ENCODE measurements at places on chromosomes 6 and 20.

- no peak for DNase-seq
Observed at GRCh38 chr6:80223743-80224212, 117.3 kb downstream of the BCKDHB start.

- DNase-seq, result no peak
Observed at GRCh38 chr20:38275815-38276550, 15.4 kb upstream of the KIAA1755 start.

- no peak for DNase-seq
Observed at GRCh38 chr6:144252259-144252658, 32.9 kb upstream of the UTRN start.

- no peak for DNase-seq
Observed at GRCh38 chr6:135782546-135782945, 69.0 kb upstream of the PDE7B start.

DNA sequence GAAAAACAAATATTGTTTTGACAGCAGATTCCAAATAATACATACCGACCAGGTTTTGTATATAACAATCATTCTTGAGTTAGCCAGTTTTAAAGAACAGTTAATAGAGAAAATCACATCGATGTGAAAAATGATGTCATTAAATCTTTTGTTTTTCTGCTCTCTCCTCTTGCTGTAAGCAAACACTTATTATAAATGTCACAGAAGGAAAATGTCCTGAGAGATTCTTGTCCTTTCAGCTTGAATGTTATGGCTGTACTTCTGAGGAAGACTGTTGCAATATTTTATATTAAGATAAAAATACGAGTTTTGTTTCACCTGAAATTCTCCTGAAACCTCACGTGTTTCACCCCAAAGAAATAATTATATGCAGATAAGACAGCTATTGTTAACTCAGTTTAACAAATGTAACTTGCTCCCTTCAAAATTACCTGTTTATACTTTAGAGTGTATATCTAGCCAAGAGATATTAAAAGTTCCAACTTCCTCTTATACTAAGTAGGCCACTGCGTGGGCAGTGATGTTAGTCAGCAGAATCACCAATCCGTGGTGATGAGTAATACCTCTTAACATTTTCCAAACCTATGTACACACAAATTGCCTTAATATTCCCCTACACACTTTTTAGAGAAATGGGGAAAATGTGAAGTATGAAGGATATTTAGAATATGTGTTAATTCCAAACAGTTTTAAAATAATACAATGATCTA lies 1111.4 kb upstream of the CITED2 start:
- no peak for DNase-seq

DNA sequence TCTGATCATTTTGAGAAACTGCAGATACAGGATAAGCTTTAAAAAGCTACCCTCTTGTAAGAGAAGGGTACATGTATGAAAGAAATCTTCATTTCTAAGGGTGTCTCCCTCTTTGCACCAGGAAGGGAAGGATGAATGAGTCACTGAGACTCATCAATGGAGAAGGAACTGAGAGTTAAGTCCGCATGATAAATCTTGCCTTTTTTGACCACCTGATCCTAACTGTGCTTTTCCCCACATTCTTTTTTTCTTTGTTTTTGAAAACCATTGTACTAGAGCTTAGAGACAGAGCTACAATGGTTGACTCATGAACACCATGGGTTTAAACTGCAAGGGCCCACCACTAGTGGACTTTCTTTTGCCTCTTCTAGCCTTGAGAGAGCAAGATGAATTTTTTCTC lies 353.0 kb upstream of the RGS17 start:
- no peak for DNase-seq

DNA sequence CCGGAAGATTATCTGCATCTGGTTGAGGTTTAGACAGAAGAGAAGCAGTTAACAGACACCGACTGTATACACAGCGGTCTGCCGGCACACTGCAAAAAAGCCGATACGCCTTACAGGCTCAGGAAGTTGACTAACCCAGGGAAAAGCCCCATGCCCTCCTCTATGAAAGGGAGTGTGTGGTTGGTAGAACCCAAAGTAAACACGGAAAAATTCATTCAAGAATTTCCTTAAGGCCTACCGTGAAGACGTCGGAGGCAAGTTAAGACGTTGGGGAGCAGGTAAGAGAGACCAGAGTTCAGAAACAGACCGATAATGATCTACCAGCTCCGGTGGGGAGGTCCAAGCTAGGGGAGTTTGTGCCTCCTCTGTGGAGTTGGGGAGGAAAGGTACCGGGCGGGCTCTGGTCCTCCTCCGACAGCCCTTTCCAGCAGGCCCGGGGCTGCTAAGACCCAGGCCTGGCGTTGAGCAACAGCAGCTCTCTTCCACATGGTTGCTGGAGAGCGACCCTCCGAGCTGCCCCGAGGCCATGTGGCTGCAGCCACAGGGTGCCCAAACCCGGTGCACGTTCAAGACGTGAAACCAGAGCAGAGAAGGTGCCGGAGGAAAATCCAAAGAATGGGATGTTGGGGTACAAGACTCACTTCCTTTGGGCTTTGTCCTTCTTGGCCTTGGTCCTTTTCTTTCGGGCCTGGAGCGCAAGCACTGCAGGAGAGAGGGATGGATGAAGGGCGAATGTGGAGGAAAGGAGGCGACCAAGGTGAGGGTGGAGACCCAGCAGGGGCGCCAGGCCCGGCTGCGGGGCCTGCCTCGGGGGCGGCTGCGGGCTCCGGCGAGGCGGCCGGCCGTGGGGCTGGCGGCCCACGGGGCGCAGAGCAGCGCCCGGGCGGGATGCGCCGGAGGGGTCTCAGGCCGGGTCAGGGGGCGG lies 809 bp downstream of the SRPK1 start:
- no peak for DNase-seq

DNA sequence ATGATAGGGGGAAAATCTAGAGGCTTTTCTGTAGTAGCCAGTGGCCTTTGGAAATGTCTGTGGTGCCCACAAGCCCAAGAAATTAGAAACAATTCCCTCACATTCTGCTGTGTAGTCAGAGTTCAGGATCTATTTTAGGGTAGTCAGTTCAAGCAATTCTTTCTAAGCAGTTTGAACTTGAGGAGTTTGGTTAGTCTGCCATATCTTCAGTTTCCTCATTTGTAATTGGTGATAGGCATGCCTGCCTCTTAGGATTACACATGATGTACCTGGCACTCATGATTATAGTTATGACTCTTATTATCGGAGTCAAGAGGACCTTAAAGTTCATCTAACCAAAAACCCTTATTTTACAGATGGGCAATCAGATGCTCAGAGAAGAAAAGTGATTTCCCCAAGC lies 21.2 kb upstream of the MEP1A start:
- no peak for DNase-seq

GRCh38 chr20:50303573-50304500 lies 113.2 kb downstream of the CEBPB start:
- no peak for DNase-seq

DNA sequence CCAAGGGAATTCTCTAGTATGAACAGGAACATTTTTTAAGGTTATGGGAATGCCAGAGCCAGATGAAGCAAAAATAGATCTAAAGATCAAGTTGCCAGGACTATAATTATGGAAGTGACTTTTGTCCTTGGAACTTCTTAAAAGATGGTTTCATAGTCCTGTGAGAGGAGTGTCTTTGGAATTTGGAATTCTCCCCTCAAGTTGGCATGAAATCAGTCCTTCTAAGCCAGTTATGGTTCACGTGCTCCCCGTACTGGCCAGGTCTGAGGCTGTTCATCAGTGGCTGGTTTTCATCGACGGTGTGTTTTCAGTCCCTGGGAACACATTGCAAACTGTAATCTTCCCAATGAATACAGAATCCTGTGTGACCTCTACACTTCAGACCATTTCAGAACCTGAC lies 63.1 kb downstream of the VGLL2 start:
- no peak for DNase-seq

- no peak for DNase-seq
Observed at GRCh38 chr20:25160467-25160866, 35.0 kb upstream of the ENTPD6 start.

GRCh38 chr6:17768388-17768787 lies 61.7 kb upstream of the NUP153 start:
- DNase-seq, result no peak

GRCh38 chr20:57403216-57403615 lies 12.0 kb downstream of the RBM38 start:
- no peak for DNase-seq

DNA sequence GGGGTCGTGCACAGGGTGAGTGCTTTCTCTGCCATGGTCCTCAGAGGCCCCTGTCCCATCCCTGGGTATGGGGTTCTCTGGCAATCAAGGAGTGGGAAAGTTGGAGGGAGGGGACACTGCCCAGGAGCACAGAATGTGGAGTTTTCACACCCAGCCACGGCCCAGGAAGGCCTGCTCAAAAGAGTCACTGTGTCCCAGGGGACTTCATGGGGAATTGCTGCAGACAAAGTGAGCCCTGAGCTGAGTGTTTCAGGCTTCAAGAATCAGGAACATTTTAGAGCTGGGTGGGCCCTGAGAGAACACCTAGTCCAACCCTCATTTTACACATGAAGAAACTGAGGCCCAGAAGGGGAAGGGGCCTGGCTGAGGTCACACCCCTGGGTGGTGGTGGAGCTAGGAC lies 5.7 kb downstream of the MAPK13 start:
- no peak for DNase-seq

DNA sequence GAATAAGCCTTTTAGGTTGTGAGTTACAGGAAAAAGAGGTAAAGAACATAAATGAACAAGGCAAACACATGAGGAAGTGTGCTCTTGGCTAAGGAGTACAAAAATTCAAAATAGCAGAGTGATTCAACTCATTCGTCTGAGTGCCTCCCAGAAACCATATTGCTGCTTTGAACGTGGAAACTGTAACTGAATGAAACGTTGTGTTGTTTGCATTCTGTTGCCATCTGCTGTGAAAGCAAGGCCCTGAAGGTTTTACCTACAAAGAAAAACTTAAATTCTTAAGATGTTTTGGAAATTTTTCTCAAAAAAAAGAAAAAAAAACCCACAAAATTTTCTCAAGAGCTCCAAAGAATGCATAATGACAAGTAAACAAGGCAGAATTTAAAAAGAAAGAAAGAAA lies 375.4 kb upstream of the HS3ST5 start:
- no peak for DNase-seq

DNA sequence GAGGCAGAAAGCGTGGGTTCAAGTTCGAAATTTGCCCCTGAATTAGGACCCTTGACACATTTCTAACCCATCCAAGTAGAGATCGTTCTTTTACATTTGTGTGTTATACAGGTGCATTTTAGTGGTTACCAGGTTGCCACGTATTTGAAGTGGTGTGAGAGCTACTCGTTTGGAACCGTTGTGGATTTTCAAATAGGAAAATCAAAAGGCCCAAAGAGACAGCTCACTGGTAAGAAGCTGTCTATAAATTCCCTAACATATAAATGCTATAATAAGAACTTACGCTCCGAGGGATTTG lies 1.6 kb upstream of the REV3L start:
- no peak for DNase-seq

GRCh38 chr6:143647732-143648131 lies 30.0 kb upstream of the PHACTR2 start:
- DNase-seq, result no peak

GRCh38 chr6:52576054-52576391 lies 837 bp downstream of the TRAM2 start:
- no peak for DNase-seq

DNA sequence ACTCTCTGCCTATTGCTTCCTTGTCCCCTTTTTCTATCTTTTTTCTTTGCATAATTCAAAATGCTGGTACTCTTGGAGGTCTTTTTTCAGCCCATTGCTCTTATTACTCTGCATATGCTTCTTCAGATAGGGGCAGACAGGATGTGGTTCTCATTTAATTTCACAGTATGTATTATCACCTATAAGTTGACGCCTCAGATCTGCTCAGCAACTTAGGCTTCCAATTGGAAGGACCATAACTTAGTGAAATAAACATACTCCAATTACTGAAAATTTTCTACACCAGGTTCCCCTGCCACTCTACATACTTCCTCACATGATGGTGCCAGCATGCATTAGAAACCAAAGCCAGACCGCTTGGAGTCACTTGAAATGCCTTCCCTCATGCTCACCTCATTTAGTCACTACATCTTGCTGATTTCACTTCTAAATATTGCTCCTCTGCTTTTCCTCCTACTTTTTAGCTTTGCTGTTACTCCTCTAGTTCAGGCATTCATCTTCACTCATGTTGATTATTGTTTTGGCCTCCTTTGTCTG lies 34.5 kb upstream of the AHI1 start:
- no peak for DNase-seq

DNA sequence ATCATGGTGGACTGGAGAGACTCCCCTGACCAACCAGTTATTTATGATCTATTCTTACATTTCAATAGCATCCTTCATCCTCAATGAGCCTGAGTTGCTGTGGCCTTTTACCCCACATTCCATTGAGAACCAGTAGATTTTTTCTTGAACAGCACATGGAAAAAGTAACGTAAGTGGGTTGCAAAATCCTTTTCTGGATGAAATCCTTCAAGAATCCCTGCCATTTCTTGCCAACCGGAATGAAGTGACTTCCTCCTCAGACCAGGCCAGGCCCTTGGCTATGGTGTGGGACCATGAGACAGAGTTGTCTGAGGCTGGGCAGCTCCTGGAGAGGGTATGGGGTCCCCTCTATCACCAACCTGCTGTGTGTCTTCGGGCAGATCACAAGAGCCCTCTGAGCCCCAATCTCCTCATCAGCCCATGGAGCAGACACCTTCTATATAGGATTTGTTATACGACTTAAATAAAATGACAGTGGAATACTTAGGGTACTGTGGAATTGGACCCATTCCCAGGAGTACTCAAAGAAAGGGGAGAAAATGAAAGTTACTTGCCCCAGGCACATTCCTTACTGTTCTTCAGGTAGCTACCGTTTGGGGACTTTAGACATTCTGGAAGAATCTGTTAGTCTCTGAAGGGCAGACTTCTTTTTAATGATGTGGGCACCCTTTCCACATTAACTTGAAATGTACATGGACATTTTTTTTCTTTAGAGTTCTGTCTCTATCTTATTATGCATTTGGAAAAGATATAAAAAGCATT lies 10.9 kb downstream of the EYA2 start:
- DNase-seq, result no peak

GRCh38 chr6:52307900-52308372 lies 23.4 kb upstream of the MCM3 start:
- DNase-seq, result no peak

DNA sequence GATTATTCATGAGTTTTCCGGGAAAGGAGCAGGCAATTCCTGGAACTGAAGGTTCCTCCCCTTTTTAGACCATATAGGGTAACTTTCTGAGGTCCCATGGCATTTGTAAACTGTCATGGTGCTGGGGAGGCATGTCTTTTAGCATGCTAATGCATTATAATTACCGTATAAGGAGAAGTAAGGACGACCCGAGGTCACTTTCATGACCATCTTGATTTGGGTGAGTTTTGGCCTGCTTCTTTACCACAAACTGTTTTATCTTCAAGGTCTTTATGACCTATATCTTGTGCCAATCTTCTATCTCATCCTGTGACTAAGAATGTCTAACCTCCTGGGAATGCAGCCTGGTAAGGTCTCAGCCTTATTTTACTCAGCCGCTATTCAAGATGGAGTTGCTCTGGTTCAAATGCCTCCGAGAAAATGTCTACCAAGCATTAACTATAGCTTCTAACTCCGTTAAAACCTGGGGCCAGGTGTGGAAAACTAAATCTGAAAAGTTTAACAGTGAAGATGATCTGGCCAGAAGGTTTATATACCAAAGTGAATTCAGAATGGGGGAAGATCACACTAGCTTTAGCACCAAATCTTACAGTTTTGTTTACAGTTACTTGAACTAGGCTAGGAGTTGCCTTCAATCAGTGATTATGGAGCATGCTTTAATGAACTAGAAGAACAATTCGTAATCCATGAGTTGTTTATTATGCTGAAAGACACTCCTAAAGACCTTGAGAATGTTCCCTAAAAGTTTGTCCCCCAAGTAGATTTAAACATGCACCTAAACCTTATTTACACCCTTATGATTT lies 80.0 kb upstream of the TOP1 start:
- no peak for DNase-seq
